NCI-H510A treated with DMSO at 0.1 percent for 48 hours (cell line): ENCODE measurements at places on chromosomes 3 and 15.
A peak's percentile ranks its signal among the peaks of the same experiment; 100 is the strongest.

- no peak for DNase-seq
These were observed 198.7 kb downstream of the AKAP13 start for GRCh38 chr15:85578941-85579701.

- DNase-seq: no peak
These were observed 13.6 kb downstream of the WHAMM start for GRCh38 chr15:82823049-82823448.

DNA sequence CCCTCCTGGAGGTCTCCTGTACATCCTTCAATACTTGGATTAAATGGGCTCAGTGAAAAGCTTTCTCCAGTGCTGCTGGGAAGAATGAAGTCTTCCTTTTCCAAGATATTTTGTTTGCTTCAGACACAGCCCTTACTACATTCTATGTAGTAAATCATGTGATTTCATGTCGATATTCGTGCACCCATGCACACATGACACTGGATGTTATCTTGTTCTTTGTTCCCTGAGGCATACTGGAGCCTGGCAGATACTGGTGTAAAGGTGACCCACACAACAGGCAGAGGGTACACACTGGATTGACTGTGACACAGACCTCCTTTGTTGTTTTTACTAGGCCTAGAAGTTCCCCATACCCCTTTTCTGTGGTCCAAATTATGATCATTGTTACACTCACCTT lies 40.3 kb upstream of the ATP2C1 start:
- DNase-seq: no peak

GRCh38 chr15:72800833-72801481 lies 17.4 kb upstream of the ADPGK start:
- no peak for DNase-seq

DNA sequence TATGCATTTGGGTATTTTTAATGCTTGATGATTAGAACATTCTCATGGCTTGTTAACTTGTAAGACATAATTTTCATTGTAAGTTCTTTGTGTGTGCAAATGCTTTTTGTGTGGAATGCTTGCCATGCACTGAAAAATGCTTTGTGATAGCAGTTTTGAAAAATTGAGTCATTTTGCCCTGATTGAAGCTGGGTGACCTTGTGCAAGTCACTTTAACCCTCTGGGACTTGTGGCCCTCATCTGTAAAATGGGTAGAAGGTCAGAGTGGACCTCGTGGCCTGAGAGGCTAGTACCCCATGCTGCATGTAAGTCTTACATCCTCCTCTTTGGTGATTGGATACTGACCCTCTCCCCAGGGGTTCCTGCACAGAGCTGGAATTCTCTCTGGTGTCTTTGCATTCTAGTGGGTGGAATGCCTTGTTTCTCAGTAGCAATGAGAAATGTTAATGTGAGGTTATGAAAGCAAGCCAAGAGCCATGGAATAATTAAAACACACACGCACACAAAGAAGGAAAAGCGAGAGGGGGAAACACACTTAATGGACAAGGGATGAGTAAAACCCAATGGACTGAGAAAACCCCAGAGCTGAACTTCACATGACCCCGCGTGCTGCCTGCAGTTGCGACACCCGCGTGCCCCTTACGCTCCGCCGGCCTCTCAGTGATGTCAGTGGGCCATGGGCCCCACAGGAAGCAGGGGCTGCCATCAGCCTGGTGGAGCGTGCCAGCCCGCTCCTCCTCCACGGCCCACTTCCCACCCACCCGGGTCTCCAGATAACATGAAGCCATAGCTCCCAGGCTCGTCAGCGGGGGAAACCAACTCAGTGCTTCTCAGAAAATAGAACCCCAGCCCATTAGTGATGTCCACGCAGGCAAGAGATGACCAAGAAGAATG lies 44.0 kb downstream of the SMAD3 start:
- no peak for DNase-seq

- no peak for DNase-seq
These were observed 2.6 kb upstream of the SLC9A9 start for GRCh38 chr3:143850877-143851276.

DNA sequence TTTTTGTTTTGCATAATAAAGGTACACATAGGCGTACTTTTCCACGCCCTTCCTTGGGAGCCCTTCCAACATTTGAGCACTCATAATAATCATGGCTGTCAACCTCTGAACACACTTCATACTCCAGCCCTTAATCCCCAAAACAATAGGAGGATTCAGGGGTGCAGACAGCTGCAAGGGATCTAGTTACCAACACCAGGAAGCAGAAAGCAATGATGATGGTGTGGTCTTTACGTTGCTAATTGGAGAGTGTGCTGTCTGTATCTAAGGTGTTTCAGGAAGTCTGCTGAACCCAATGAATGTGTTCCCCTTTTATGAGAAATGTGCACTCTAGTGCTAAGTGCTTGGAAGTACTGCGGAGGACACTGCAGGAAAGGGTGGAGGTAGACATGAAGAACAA lies 60.3 kb upstream of the PDZRN3 start:
- peak; percentile 35 for DNase-seq

DNA sequence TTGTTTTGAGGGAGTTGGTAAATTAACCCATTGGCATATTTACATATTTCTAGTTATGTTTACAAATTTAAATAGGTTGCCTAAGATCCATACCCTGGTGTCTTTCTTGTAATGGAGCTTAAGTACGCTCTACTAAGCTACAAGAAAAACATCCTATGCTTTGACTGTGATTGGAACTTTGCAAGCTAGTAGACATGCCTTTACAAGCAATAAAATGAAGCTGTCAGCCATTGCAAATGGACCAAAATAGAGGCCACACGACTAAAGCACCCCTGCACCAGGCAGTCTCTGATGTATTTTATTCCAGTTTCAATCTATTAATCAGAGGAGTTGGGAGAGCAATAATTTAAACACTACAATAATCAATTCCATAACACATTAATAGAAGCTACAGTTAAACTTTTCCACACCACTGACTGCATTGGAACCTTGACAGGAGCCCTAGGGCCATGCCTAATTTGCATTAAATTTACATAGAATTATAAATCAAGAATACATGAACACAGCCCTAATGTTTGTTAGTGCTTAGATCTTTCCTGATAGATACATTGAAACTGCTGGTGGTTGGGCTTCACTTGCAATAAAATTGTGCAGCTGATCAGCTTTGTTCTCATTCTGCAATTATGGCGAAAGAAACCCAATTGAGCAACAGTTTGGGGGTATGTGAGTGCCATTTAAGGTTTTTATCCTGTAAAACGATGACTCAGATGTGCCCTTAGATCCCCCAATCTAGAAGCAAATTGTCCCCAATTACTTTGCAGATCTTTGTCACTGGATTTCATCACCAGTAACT lies 360.1 kb downstream of the LSAMP start:
- no peak for DNase-seq

DNA sequence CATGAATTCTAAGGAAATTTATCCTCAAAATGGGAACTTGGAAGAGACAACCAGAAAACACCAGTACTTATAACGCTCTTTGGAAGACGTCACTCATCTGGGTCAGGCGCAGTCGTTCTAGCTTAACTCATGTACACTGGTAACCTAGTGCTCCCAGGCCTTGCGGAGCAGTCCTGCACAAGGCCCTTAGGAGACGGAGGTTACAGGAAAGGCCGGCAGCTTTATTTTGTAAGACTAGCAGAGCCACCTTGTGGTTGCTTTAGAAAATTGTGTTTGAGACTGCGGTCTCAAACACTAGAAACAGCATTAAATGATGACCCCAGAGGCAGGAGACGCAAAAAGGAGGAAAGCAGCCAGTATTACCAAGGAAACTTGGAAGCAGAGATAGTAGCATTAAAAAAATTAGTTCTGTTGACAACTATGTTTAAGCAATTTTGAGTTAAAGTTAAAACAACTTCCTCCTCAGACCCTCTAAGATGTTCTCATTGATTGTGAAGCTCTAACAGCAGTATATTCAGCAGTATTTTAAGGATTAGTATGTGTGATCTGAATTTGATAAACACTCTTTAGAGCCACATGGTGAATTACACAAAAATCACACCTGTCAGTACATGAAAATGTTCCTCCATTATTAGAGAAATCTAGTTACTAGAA lies 141.9 kb upstream of the C2CD4B start:
- DNase-seq: peak; percentile 75

DNA sequence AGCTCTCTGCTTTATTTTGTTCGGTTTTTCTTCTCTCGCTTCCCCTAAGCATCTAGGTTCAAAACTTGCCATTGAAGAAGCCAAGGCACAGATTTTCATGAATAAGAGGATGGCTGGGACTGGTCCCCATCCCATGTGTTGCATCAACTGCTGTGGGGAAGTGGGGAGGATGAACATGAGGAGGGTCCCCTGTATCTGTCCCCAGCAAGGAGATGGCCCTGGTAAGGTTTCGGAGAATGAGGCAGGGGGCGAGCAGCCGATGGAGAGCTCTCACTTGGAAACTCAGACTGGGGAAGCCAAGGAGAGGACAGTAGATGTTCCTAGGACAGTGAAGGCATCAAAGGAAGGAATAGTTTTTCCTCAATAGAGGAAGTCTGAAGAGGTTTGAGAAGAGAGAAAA lies 142.0 kb upstream of the ATP2B2 start:
- no peak for DNase-seq

GRCh38 chr15:32941823-32942222 lies 224.0 kb downstream of the GREM1 start:
- DNase-seq: no peak

DNA sequence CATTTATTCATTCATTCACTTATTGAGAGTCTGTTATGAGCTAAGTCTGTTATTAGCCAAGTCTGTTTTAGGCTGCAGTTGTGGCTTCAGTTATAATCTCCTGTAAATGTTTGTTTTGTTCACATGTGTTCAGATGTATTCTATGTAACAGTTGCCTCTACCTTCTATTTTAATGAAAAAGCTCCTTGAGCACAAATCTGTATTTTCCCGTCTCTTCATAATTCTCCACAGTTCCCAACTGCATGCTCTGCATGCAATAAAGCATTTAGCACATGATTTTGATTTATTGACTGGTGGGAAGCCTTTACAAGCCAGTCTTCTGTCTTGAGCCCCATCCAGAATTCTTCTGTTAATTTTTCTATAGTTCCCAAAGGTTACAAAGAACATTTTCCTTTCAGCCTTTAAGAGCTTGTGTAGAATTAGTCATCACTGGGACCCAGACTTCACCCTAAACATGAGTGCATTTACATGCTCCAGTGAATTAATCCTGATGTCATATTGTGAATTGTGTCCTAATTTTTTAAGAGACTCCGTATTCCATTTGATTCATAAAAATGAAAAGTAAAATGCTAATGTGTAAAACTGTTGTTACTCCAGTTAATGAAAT lies 122.3 kb upstream of the NR2E3 start:
- no peak for DNase-seq

DNA sequence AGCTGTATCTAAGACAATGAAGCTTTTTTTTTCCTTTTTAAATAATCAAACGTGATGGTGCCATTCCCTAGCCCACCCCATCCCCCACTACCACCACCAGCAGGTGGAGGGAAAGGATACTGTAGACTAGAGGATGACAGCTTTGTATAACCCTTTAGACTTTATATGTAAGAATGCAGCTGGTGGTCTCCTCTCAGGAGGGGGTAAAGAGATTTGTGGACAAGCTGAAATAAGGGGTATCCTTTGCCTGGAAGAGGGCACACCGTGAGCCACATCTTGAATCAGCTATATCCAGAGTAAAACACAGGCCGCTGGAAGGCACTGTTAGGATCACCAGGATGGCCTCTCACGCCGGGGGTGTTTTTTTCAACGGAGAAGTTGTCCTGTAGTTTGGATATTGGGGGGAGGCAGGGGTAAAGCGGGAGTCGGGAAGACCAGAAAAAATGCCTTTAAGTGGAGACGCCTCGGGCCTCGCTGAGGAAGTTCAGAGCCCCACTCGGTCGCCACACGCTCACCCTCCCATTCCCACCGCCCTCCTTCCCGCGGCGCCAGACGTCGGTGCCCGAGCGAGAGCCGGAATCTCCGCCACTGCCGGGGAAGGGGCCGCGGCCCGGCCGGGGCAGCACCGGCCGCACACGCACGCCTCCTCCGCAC lies 986 bp downstream of the KPNA4 start:
- no peak for DNase-seq

DNA sequence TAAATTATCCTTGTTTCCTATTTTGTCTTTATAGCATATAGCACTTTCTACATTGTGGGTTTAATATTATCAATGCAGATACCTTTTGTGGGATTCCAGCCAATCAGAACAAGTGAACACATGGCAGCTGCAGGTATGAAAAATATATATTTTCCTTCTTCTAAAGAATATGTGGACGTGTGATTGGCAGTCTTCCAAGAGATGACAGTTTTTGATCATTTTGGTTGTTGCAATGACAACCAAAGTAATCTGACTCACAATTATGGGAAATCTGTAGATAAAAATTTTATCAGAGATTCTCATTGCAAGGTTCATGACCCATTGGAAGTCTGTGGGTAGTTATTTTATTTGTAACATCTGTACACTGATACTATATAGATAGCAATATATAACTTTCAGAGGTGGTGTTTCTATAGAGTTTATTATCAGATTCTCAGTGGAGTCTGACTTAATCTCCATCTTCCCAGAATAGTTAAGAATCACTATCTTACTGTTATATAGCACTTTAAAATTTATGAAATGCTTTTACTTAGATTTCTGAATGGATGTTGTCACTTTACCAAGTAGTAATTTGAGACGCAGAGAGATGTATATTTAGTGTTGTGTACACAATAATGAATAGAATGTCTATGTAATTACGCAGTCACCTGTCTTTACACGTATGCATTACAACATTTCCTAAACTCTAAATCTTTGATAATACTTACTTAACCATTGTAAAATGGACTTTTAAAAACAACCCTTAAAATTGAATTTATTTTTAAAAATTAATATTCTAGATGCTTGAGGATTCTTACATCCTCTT lies 82.5 kb downstream of the STT3B start:
- DNase-seq: peak; percentile 18

DNA sequence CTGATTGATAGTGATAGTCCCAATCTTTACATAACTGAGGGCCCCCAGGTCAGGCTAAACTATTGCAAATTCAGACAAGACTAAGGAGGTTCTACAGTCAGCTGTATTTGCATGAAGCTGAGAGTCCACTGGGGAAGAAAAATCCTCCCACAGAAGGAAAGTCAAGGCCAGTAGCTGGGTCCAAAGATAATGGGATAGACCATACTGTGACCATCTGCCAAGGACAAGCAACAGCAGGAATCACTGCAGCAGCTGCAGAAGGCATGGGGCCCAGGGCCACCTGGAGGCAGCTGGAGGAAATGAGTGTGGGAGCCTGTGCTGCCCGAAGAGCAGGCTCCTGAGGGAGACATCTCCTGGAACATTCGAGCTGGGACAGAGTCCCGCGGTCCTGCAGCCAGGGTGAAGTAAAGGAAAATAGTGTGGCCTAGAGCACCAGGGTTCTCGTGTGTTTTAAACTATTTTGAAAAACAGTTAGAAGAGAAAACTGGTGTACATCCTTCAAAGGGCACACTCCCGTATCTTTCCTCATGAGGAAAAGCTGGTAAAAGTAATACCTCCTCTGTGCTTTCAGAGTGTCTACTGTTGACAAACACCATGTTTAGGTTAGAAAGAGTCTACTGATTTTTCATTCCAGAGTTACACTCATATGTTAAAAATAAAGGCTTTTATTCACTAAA lies 13.2 kb upstream of the TMEM212 start:
- peak; percentile 57 for DNase-seq

GRCh38 chr3:149340310-149340933 lies 7.0 kb upstream of the TM4SF18 start:
- peak; percentile 77 for DNase-seq

GRCh38 chr3:66904336-66904735 lies 93.8 kb upstream of the KBTBD8 start:
- no peak for DNase-seq

- DNase-seq: no peak
These were observed 12.6 kb upstream of the PLXND1 start for GRCh38 chr3:129618901-129619671.
